ENCODE measurements at places on chromosomes 12 and 14.

DNA sequence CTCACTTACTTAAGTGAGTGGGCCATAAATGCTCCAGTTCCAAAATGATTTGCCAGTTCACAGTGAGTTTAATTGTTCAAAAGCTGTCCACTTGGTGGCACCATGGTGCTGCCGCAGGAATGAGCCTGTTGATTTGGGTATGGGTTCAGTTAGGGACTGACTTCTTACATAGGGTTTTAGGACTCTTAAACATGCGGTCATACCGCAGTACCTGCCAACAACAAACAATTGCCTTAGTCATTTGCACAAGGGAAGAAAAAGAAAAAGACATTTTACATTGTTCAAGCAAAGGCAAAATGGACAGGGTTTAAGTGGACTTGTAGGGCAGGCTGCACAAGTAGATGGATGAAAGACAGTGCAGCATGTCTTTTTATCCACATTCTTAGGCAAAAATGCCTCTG is 80.0 kb upstream of the DBX2 start:
- peak; percentile 59 for DNase-seq

GRCh38 chr12:107685360-107686248 is at the start of gene PWP1:
TSS of gene PWP1 (plus strand) at chr12:107685799. CDS start at chr12:107685900, 101 bp downstream.
- DNase-seq: peak; percentile 97

GRCh38 chr14:96125536-96125935 is 79.1 kb upstream of the BDKRB2 start:
- DNase-seq: no peak

- no peak for DNase-seq
Measured at GRCh38 chr12:51722431-51722830, 126.1 kb downstream of the FIGNL2 start.

- peak; percentile 73 for DNase-seq
Measured at GRCh38 chr12:34218193-34219045, 196.1 kb downstream of the ALG10 start.

- no peak for DNase-seq
Measured at GRCh38 chr12:58148405-58148804, 207.0 kb downstream of the ATP23 start.

GRCh38 chr12:4133029-4133428 is 140.5 kb upstream of the CCND2 start:
- DNase-seq: no peak

- no peak for DNase-seq
Measured at GRCh38 chr12:19191563-19191962, 62.0 kb downstream of the PLEKHA5 start.

GRCh38 chr12:26953447-26953846 is 15.2 kb downstream of the FGFR1OP2 start:
- DNase-seq: no peak

DNA sequence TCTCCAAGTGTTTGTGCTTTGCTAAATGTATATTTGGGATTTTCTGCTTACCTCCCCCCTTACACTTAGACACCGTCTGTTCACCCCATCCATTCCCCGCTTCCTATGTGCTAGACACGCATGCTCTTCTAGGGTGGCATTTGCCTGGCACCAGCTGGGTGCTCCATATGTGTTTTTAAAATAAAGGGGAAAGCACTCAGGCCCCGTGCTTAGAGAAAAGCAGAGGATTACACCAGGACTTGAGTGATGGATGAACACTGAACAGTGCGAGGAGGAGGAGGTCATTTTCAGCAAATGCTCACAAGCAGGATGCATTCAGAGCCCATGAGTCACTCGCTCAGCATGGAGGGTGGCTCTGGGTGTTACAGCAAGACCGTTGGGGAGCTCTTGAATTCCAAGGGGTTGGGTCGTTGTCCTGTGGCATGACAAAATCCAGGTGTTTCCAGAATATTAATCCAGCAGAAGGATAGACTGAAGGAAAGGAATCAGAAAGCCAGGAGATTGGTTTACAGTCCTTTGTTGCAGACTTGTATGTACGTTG is 2.9 kb upstream of the BDKRB1 start:
- DNase-seq: no peak

DNA sequence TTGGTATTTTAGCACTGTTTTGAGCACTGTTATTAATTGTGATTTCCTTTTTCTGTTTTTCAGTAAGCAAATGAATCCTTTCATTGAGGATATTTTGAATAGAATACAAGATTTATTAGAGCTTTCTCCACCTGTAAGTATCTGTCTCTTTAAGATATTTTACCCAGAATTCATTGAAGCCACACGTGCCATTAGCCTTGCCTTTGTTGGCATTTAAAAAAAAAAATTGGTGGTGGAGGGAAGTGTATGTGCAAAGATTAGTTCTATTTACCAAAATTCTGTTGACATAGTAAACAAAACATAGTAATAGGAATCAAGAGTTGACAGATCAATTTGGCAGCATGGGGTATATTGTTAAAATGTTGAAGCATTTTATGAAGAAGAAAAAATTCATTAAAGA is 23.8 kb downstream of the XPOT start:
- no peak for DNase-seq

DNA sequence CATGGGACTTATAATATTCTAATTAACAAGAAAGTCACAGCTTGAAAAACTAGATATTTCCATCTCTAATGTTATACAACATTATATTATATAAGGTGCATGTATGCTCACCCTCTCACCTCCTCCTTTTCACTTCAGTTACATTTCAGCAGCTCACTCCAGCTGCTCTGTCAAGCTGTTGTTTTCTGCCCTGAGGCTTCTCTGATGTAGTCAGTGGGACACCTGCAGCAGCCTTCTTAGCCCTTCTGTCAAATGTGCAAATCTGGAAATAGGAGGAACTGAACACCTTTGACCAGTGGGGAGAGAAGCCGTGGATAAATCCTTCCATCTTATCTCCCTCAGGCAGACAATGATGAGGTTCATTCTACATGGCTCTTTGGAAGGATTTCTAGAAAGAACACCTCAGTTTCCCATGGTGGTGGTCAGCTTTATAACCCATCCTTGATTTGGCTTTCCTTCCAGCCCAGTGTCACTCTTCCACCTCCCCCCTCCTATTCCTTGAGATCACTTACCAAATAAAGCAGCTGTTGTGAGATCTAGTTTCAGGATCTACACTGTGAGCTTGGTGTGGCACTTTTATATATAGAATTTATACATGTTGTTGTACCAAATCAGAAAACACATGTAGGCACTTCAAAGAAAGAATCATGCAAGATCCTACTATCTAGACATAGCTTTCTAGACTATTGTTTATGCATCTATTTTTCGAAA is 79.6 kb upstream of the STK38L start:
- DNase-seq: no peak

GRCh38 chr14:68819260-68819691 is 26.4 kb upstream of the ZFP36L1 start:
- DNase-seq: no peak

- DNase-seq: no peak
Measured at GRCh38 chr12:95185854-95186253, 31.4 kb downstream of the FGD6 start.

DNA sequence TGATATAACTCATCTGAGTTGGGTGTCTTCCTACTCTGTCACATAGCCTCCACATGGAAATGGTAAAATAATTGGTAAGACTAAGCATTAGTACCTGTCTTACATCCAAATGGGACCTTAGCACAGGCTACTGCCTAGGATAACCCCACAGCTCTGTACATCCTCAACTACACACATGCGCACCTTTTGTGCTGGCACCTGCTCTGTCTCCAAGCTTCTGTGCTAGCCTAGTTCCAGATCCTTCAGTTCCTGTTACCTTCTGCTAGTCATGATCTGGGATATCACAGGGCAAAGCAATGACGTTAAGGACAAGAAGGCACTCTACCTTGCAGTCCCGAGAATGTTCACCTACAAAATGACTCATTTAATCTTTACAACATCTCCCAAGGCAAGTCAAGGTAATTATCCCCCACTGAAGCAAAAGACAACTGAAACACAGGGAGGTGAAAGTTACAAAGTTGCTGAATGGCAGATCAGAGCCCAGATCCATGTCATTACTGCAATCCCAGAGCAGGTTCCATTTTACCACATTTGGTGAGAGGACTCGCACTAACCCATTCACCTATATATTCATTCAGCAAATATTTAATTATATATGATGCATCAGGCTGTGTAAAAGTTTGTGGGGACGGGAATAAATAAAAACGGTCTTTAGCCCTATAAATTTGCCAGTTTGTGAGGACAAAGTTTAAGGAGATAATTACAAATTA is 61.7 kb downstream of the PPM1H start:
- DNase-seq: no peak

GRCh38 chr12:59486827-59487226 is 109.0 kb upstream of the SLC16A7 start:
- no peak for DNase-seq

DNA sequence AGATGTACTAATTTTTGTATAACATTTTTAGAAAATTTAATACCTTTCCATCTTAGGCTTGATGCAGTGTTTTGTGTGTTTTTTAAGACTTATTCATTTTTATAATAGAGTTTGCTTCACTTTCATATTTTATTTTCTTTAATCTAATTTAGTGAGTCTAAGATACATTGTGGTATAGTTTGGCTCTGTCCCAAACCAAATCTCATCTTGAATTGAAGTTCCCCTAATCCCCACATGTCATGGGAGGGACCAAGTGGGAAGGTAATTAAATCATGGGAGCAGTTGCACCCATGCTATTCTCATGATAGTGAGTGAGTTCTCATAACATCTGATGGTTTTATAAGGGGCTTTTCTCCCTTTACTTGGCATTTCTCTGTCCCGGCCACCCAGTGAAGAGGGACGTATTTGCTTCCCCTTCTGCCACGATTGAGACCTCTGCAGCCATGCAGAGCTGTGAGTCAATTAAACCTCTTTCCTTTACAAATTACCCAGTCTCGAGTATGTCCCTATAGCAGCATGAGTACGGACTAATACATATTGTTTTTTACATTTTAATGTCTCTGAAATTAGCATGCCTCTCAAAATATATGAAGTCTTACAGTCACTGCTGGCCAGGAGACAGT is 34.9 kb downstream of the GABARAPL1 start:
- DNase-seq: no peak

DNA sequence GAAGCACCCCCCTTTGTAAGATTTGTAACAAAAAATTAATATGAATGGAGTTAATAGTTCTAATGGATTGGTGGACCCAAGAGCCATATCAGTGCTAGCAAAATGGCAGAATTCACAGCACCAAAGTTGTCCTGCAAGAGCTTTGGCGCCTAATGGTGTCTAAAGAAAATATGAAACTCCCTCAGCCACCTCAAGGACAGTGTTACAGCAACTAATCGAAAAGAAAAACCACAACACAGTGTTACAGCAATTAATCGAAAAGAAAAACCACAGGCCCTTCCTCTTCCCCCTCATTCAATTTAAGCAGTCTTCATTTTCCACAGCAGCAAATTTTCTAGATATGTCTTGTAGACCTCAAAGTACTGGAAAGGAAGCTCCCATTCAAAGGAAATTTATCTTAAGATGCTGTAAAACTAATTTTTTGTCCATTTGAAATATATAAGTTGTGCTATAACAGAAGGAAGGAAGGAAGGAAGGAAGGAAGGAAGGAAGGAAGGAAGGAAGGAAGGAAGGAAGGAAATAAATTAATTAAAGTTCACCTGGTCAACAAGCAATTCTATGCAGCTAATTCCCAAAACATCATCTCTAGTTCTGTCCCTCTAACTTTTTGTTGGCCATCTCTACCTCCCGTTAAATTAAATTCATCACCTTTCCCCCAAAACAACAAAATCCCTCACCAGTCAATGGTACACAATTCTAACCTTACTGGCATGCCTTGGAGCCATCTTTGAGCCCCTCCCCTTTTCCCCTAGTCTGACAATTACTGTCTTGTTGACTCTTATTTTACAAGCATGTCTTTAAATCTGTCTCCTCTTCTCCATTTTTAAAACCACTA is 17.4 kb downstream of the LRP6 start:
- DNase-seq: no peak

DNA sequence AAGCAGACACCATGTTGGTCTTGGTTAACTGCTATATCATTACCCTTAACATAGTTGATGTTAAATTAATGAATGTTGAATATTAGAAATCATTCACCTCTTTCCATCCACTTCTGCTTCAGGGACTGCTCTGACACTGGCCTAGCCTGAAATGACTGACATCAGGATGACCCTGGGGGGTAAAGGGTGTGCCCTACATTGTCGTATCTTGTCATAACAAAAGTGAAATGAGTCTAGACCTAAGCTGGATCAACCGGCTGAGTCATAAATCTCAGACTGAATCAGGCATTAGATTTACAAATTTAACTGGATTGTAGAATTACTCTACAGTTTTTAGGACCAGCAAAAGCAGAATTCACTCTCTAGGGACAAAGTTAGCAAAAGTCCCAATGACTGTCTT is 35.3 kb downstream of the KICS2 start:
- no peak for DNase-seq

DNA sequence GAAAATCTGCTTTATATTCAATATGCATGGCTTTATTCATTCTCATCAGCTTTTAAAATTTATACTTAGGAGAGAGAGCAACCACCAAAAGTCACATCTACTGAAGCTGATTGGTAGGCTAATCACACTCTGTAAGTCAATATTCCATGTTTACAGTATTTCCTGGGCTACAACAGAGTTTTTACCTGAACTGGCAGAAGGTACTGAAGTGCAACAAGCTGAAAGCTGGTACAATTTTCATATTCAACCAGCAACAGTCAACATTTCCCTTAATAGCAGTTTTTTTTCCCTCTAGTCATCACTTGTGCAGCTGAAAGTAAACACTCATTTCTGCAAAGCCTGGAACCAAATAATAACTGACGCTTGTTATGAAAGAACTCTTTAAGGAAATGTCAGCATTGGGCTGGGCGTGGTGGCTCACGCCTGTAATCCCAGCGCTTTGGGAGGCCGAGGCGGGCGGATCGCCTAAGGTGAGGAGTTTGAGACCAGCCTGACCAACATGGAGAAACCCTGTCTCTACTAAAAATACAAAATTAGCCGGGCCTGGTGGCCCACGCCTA is 12.9 kb downstream of the BRAP start:
- DNase-seq: no peak

DNA sequence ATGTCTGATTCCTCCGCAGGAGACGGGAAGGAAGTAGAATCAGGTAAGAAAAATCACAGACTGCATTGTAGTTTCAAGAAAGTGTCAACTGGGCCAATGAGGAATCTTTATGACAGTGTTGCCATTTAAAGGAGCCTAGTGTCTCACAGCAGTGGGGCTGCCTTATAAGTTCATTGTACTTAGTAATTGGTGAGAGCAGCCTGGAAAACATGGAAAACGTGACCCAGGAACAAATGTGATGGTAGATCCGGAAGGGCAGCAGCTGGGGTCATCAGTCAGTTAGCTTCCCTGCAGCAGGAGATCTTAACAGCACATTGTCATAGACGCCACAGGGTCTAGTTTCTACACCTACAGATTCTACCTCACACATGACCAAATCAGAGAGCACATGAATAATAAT is 630.0 kb upstream of the LMO3 start:
- DNase-seq: no peak

GRCh38 chr12:41186026-41186425 is 2.1 kb upstream of the PDZRN4 start:
- no peak for DNase-seq

- no peak for DNase-seq
Measured at GRCh38 chr12:98754095-98754494, 109.0 kb downstream of the APAF1 start.

GRCh38 chr14:101823511-101824120 is 62.1 kb downstream of the PPP2R5C start:
- DNase-seq: no peak

GRCh38 chr12:20055856-20056255 is 312.5 kb upstream of the PDE3A start:
- no peak for DNase-seq
